ENCODE measurements at places on chromosomes 12 and 14.

- DNase-seq, result no peak
Measured at GRCh38 chr14:74155287-74155686, 70.5 kb downstream of the LIN52 start.

DNA sequence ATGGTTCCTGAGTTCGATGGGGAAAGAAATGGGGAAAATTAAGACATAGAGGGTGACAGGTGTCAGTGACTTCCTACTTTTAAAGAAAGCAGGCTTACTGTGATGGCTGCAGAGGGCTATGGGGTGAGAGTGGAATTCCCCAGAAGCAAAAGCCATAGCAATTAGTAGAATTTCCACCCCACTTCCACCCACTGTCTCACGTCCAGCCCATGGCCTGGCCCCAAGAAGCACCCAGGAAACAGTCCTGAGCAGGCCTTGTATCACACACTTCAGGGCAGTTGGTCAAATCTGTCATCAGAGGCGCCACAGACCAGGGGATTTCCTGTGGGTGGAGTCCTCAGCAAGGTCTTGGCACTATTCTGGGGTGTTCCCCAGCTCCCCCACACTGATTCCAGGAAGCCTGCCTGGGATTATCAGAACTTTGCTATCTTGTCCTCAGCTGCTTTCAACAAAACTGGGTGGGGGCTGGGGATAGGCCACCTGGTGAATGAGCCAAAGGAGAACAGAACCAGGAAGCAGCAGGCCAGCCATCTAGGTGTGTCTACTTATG lies 120.1 kb upstream of the CCND2 start:
- peak; percentile 83 for DNase-seq

DNA sequence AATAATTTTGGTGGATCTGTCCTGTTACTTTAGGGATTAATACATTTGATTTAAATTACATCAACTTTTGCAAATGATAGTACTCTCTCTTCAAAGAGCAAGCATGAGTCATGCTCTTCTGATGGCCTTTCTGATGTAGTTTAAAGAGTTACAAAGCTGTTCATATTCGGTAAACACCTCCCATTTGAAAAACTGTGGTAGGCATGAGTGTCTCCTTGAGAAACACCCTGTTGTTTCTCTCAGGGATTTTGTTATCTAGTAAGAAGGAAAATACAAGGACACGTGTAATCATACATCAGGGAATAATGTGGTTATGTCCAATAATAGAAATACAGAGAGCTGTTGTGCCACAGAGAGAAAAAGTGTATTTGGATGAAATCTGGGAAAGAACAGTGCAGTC lies 53.3 kb upstream of the E2F7 start:
- no peak for DNase-seq

DNA sequence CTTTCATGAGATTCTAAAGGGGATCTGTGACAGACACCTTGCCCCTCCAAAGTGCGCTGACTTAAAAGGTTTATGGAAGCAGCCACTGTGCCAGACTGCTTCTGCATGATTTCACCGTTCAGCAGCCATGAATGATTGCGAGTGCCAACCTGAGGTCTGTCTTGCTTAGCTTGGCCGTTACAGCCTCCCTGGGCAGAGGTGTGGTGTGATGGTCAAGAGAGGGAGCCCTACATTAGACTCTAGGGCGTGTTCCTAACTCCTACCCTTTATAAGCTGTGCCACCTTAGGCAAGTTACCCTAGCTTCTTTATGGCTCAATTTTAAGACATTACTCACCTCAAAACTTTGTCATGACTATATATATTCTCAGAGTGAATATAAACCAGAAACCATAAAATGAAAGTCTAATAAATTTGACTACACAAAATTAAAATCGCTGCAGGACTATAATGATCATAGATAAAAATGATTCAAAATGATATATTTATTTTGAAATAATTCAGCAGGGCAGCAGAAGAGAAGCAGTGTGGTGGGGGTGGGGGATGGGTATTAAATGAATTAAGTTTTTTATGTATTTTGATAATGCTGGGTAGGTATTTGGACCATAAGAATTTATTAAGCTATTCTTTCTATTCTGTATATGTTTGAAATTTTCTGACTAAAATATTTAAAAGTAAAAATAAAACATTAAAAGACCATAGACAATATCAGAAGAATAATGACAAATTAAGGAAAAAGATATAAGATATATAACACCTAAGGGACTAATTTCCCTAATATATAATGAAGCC lies 47.7 kb upstream of the MBIP start:
- no peak for DNase-seq

DNA sequence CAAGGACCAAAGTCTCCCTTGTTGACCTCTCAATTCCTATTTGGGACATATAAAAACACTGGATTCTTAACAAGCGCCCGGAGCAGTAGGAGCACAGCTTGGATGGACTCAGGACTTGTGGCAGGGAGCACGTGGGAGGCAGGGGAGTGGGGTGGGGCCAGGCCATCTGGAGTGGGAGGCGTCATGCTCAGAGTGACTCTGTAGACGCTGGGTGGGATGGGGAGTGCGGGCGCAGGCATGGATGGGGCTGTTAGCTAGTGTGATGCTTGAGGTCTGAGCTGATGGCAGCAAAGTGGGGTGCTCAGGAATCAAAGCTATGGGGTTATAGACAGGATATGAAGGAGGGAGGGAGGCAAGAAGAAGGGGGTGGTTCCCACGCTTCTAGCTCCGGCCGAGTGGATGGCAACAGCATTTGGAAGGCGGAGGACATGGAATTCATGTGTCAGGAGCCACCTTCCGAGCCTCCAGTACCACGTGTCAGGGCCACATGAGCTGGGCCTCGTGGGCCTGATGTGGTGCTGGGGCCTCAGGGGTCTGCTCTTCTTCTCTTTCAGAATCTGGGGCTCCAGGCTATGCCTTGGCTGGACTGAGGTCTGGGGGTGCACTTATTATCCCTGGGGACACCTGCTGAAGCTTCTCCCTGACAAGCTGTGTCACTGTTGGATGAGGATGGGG lies 26.2 kb downstream of the MEG3 start:
- no peak for DNase-seq

- DNase-seq, result peak; percentile 68
Measured at GRCh38 chr12:12803186-12803585, 10.0 kb upstream of the DDX47 start.

DNA sequence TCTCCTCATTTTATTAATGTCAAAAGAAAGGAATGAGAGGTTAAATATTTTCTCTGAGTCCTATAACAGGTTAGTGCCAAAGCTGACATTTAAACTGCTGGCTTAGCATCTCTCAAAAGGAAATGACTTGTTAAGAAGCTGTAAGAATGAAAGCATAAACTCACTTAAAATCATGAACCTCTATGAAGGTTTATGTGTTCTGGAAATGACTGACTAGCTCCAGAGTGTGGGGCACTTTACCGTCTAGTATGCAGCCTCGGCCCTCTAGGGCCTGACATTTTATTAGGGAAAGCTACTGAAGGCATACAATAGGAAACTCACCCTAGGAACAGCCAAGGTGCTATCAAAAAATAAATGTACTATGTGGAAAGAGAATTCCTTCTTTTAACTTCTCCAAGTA lies 35.1 kb downstream of the SPX start:
- no peak for DNase-seq

DNA sequence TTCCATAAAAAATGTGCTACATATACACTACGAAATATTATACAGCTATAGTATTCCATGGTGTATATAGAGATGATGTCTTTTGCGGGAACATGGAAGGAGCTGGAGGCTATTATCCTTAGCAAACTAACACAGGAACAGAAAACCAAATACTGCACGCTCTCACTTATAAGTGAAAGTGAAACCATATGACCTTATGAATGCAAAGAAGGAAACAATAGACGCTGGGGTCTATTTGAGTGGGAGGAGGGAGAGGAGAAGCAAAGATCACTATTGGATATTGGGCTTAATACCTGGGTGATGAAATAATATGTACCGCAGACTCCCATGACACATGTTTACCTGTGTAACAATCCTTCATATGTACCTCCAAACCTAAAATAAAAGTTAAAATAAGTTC lies 142.8 kb downstream of the LRFN5 start:
- no peak for DNase-seq

DNA sequence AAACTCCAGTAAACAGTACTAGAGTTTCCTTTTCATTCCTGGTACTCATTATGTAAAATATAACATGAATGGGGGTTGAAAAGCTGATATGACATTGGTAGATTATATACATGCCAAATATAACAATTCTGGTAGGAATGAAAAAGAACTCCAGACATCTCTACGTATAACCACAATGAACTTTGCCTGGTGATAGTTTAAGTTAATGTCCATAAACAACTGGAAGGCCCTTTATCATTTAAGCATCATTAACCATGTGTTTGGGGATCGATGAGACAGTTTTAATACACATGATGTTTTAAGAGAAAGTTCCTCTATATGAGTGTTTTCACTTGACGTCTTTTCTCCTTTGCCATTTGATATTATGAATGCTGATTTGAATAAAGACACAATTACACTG lies 5.8 kb downstream of the PTGER2 start:
- DNase-seq, result no peak

GRCh38 chr14:21915826-21916225 lies 242.2 kb upstream of the OR4E1 start:
- DNase-seq, result no peak

- DNase-seq, result no peak
Measured at GRCh38 chr12:52739963-52740362, 36.6 kb upstream of the KRT77 start.

GRCh38 chr14:85533861-85534291 lies 3.9 kb downstream of the FLRT2 start:
- no peak for DNase-seq

DNA sequence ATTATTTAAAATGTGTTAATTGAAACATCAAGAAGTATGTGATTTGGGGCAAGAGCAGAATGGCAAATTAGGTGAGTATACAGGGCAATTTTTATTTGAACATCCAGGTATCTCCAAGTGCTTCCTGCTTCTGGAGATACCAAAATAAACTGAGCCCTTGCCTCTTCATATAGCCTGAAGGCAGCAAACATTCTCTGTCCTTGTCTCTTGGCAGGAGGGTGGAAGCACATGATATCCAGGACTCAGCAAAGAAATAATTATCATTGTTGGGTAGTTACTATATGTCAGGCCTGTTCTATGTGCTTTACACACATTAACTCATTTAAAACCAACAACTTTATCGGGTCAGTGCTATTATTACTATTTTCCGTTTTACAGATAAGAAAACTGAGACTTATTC lies 12.5 kb downstream of the LIN7A start:
- DNase-seq, result no peak

GRCh38 chr12:25529738-25530137 lies 23.3 kb downstream of the LMNTD1 start:
- DNase-seq, result no peak

- DNase-seq, result no peak
Measured at GRCh38 chr14:71049435-71050133, 142.3 kb downstream of the PCNX1 start.

DNA sequence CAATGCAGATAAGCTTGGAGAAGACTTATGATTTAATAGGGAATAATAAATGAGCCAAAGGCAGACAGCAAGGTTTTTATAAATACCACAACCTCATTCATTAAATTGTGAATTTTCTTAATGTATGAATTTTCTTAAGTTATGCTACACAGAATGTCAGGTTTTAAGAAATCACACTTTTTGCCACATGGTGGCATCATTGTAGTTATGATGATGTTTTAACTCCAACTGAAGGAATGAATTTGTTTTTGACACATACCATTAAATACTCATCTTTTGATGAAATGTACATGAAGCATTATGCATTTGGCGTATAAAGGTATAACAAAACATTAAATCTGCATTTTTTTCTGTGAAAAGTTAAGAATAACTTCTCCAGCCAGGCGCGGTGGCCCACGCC lies 524.1 kb upstream of the FBXO33 start:
- DNase-seq, result no peak

DNA sequence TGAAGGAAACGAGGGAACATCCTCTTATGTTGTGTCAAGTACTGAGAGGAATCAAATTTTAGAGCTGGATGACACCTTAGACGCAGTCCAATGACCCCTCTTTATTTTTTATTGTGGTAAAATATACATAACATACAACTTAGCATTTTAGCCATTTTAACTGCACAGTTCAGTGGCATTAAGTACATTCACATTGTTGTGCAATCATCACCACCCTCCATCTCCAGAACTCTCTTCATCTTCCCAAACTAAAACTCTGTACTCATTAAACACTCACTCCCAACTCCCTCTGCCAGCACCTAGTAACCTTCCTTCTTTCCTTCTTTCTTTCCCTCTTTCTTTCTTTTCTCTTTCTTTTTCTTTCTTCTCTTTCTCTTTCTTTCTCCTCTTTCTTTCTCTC lies 97.2 kb upstream of the SLC24A4 start:
- DNase-seq, result no peak

DNA sequence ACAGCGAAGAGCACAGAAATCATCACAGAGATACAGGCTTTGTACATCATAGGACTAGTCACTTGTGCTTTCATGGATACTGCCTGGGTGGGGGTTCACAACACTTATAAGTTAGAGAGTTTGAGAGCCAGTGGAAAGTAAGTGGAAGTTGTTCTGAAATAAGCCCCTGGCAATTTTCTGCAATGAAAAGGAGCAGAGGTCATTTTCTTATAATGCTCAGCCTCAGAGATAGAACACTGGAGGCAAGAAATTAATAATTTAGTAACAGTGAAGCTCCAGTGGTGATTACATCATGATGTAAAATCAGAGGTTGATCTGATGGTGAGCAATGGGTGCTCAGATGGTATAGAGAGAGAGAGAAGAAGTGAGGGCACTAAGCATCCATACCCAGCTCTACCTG lies 5.8 kb downstream of the KRT6A start:
- DNase-seq, result no peak

DNA sequence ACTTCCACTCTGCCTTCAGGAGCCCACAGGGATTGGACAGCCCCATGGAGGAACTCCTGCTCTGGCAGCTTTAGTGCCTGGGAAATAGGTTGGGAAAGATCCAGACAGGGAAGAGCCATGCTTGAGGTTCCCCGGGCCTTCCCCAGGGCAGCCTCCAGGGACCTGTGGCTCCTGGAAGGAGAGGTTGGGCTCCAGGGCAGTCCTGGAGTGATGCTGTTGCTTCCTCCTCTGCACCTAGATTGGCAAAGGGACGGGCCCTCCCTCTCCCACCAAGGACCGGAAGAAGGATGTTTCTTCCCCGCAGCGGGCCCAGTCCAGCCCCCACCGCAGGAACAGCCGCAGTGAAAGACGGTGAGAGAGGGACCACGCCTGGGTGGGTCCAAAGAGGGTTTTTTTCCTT lies 16.5 kb downstream of the VASH1 start:
- DNase-seq, result no peak

- DNase-seq, result no peak
Measured at GRCh38 chr12:124732275-124733075, 131.2 kb downstream of the SCARB1 start.

GRCh38 chr14:72129291-72129690 lies 197.1 kb downstream of the RGS6 start:
- DNase-seq, result no peak

- DNase-seq, result no peak
Measured at GRCh38 chr14:21199611-21200560, 44.0 kb upstream of the OR5AU1 start.

DNA sequence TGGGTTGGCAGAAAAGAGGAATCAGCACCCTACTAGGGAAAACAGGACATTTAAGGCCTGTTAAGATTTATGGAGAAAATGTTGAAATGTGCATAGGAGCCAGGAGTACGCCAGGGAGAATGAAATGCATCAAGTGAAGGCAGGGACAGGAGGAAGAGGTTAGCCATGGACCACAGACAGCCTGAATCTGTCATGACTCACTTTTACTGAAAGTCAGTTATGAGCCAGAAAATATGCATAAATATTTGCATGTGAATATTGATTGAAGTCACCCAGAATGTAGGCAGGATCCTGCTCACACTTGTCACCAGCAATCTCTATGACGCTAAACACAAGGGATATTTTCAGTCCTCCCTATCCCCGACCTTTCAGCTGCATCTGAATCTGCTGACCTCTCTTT lies 25.1 kb upstream of the CDK17 start:
- DNase-seq, result peak; percentile 28

- no peak for DNase-seq
Measured at GRCh38 chr14:76917158-76917596, 91.0 kb downstream of the LRRC74A start.
